Testis (tissue), 5 donors: ENCODE measurements at places on chromosomes 7 and 10.

- no peak for DNase-seq
These were observed 96.3 kb downstream of the RAB11FIP2 start for GRCh38 chr10:117950408-117950807.

DNA sequence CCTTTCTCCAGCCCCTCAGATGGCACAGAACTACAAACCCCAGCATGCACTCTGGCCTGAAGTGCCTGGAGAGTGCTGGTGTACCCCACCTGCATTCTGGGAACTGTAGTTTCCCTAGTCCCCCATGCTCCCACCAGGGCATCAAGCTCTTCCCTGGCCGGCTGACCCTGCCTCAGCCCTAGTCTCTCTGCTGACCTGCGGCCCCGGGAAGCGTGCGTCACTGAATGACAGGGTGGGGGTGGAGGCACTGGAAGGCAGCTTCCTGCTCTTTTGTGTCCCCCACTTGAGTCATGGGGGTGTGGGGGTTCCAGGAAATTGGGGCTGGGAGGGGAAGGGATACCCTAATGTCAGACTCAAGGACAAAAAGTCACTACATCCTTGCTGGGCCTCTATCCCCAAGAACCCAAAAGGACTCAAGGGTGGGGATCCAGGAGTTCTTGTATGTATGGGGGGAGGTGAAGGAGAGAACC, 2.1 kb downstream of the NOS3 start:
- peak; percentile 68 for DNase-seq

DNA sequence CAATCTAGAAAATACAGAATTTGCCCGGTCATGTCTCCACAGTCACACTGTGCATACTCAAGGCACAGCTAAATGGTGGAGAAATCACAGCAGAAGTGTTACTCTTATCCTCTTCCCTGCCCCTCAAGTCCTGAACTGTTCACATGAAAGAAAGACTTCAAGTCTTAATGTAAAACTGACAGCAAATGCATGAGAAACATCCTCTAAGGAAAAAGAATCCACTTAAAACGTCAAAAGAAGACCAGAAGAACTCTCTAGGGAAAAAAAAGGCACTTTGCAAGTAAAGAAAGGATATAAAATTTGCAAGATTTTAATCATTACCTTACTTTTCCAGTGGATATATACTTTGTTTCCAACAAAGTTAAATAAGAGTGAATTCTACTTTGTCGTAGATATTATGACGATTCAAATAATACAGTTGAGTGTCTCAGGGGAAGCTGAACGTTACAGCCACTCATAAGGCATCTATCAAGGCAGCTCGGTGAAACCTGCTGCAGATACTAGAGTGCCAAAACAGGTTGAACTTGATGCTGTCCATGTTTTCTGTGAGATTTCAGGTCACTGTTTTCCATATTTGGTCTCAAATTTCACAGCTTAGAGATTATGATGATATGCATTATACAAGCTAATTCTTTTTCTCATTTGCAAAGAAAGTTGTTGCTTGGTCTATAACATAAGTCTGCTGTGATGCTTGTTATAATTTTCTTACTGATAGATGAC, 155.0 kb downstream of the CTTNBP2 start:
- DNase-seq: no peak

- DNase-seq: no peak
These were observed 6.5 kb upstream of the PRKAR2B start for GRCh38 chr7:107037717-107038603.

GRCh38 chr10:103792547-103792946, 62.8 kb downstream of the SH3PXD2A start:
- DNase-seq: no peak

DNA sequence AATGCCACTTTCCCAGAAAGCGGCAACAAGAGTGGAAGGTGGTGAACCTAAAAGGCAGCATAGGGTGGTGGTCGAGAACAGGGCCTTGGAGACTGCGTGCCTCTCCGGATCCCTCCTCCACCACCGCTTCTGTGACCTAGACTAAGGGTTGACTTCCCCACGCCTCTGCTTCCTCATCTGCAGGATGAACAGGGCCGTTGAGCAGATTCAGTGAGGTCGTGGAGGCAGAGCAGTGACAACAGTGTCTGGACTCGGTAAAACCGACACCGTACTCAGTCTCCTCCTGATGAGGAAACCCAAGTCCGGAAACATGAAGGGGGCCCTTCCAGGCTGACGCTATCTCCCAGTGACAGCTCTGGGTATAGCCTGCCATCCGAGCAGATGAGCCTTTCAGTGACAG, 162.6 kb downstream of the CELF2 start:
- no peak for DNase-seq

DNA sequence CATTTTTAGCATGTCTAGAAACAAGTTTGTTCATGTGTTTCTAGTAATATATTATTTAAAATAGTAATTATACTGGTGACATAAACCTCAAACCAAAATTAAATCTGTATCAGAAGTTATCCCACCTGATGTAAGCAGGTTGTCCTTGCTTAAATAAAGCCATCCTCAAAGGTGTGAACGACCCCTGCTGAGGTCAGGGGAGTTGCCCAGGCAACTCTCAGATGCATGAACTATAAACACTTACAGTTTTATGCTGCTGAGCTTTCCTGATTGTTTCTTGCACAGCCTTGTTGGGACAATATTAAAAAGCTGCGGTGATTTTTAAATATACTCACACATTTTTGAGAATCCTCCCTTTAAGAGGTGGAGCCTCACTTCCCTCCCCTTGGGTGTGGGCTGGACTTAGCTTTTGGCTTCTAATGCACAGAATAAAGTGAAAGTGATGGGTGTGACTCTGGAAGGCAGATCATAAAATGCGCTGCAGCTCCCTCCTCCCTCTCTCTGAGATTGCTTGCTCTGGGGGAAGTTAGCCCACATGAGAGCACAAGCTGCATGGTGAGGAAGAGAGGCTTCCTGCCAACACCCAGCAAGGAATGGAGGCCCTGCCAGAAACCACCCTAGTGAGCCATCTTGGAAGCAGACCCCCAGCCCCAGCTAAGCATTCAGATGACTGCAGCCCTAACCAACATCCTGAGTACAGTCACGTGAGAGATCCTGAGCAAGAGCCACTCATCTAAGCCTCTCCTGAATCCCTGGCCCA, 152.7 kb downstream of the SKIDA1 start:
- peak; percentile 73 for DNase-seq

- DNase-seq: no peak
These were observed 42.1 kb downstream of the CUX1 start for GRCh38 chr7:101859411-101860106.

DNA sequence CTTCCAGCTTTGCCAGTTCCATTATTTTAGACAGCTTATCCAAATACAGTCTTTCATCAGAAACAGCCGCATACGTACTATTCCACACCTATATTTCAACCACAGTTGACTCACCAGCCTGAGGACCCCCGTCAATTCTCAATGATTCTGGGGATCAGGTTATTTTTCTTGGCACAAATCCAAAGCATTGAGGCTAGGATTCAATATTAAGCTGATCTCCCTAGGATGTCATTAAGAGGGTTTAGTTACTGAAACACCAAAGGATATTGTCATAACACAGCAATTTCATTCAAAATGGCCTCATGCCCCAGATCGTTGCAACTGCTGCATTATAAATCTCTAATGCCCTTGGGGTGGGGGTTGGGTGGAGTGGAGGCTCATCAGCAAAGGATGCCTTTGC, 214.6 kb downstream of the PTEN start:
- no peak for DNase-seq

GRCh38 chr7:73578342-73579128, at the start of gene TBL2:
TSS of gene TBL2 (minus strand) at chr7:73578579. CDS start at chr7:73578549, 30 bp downstream.
- DNase-seq: peak; percentile 100

GRCh38 chr7:98418636-98419315, 17.9 kb upstream of the BAIAP2L1 start:
- DNase-seq: no peak

DNA sequence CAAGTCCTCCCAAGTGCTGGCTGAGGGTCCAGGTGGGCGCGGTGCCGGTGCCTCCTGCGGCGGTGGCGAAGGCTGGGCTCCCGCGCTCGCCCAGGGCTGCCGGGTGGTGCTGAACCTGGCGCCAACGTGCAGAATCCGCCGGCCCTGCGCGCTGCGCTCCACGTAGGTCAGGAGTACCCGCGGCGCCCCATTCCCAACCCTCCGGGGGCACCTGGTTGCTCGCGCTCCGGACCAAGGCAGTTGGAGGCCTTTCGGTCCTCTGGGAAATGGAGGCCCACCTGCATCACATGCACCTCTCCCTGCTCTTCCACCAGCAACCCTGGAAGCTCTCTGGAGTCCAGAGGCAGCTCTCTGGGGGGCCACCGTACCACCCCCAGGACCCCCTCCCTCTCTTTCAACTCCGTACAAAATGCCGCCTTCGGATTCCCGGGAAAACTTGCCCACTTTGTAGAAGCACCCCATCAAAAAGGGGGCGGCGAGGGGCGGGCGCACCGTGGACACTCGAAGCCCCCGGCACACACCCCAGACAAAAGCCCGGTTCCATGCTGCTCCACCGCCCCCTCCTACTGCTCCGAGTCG, 745 bp downstream of the SLC16A9 start:
- DNase-seq: peak; percentile 45
